ELR (cell line): ENCODE measurements at places on chromosomes 11 and 22.

GRCh38 chr11:96151501-96151900 is 191.5 kb downstream of the MAML2 start:
- peak; percentile 25 for DNase-seq

- DNase-seq = no peak
Observed at GRCh38 chr11:72534371-72535193, 100.3 kb upstream of the CLPB start.

DNA sequence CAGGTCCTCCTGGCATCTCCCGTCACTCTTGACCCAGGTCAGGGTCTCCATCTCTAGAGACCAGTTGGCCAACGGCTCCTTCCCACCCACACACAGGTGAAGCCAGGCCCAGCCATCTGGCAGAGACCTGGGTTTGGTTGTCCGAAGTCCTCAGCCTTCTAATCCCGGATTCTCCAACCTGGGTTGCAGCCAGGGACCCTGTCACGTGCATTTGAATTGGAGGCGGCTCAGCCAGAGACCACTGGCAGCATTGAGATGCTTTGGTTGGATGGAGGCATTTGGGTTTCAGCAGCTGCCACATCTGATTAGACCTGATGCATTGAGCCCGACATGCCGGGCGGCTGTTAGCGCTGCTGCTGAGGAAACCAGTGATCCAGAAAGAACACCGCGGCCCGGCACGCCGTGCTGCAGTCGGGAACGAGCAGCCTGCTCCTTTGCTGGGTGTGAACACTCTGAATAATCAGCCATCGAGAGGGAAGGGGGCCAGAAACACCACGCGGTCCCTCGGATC is 163.2 kb downstream of the BRD1 start:
- no peak for DNase-seq

- DNase-seq = no peak
Observed at GRCh38 chr11:76251576-76251975, 45.3 kb upstream of the WNT11 start.

- DNase-seq = no peak
Observed at GRCh38 chr22:38418589-38418988, 36.4 kb downstream of the KCNJ4 start.

GRCh38 chr11:33733980-33734379 is 2.2 kb downstream of the CD59 start:
- DNase-seq = no peak

DNA sequence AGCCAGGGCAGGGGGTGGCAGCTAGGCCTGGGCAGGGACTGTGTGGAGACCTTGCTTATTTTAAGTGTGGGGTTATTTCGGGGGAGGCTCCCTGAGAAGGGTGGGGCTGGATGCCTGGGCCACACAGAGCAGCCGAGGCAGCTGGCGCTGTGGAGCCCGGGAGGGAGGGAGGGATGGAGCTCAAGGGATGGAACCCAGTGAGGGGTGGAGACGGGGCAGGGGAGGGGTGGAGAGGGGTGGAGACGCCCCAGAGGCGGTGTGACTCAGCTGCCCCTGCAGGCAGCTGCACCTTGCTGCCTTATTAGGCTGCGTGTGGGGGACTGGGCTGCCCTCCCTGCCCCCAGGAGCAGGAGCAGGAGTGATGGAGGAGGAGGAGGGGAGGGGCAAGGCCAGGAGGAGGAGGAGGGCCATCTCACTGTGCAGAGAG is 9.8 kb upstream of the TSSC4 start:
- peak; percentile 76 for DNase-seq

DNA sequence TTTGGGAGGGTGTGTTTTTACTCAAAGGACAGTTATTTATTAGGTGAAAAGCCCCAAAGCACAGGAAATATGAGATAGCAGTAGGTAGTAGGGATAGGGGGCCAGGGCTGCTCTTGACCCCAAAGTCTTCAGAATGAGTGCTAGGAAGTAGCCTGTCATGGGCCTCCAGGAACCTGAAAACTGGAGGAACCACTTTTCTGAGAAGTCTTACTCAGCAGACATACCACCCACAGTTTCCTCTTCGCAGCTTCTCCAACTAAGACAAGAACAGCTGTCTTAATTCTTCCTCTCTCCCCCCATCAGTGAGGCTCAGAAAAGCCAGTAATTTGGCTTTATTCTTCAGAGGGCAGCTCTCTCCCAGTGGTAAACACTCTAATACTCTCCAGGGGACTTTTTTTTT is 84.0 kb upstream of the CTSC start:
- DNase-seq = peak; percentile 14

DNA sequence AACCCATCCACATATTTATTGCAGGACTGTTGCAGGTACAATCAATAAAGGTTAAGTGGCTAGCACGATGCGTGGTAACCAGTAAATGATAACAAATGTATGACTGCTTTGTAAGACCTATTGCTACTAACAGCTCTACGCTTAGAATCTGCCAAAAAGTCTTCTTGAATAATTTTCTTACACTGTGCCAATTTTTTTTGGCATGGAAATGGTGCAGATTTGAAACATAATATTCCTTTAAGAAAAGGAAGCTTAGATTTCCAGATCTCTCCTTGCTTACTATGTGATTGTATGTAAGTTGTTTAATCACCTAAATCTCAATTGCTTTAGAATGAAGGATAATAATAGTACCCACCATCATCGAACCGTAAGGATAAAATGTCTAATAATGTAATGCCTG is 192.0 kb downstream of the LRRC4C start:
- DNase-seq = no peak

GRCh38 chr22:44047891-44048301 is 23.8 kb downstream of the PARVB start:
- DNase-seq = no peak

DNA sequence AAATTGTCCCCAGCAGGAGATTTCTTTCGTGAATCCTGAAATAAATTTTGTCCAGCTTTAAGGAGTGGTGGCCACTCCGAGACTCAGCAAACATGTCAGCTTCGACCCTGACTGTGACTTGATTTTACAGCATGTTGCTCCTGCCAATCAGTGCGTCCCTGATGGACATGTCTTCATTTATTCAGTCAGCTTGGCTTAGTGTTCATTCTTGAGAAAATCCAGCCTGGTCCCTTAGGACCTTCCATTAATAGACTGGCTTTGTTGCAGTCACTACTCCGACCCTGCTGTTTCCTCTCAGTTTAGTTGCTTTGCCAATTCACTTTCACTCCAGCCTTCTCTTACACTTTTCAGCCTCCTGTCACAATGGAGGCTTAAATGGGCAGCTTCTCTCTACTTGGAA is 30.5 kb downstream of the TMPRSS5 start:
- DNase-seq = no peak

- no peak for DNase-seq
Observed at GRCh38 chr11:70348191-70348590, 50.1 kb upstream of the CTTN start.

- DNase-seq = no peak
Observed at GRCh38 chr11:102643941-102644340, 18.8 kb upstream of the MMP20 start.

DNA sequence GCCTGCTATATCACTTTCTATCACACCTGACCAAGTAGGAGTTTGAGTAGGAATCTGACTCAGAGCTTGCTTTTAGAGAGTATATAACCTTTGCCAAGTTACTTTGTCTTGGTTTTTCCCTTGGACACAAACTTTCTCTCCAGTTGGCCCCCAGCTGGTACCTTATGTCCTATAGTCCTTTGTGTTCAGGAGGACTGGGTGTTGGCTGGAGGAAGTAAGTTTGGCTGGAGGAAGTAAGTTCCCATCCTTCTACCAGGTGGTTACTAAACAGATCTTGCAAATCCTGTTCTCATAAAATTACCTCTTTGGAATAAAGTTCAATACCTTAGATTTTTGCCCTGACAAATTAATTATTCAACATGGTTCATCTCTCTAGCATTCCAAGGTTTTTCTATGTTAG is 37.2 kb downstream of the SPON1 start:
- no peak for DNase-seq

DNA sequence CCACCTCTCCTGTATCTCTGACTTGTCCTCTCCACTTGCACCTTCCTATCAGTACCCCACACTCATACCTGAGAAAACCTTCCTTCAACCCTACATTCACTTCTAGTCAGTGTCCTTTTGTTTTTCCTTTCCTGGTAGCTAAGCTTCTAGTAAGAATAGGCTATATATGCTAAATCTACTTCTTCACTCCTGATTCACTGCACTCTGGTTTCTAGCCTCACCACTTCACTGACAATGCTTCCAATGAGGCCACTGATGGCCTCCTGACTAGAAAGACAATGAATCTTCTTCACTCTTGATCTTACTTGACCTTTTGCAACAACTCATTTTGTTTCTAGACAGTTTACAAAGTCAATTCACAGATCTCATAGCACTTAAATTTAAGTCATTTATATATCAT is 52.0 kb downstream of the RELT start:
- DNase-seq = no peak

- peak; percentile 10 for DNase-seq
Observed at GRCh38 chr11:89489930-89490329, 1.2 kb downstream of the NOX4 start.

DNA sequence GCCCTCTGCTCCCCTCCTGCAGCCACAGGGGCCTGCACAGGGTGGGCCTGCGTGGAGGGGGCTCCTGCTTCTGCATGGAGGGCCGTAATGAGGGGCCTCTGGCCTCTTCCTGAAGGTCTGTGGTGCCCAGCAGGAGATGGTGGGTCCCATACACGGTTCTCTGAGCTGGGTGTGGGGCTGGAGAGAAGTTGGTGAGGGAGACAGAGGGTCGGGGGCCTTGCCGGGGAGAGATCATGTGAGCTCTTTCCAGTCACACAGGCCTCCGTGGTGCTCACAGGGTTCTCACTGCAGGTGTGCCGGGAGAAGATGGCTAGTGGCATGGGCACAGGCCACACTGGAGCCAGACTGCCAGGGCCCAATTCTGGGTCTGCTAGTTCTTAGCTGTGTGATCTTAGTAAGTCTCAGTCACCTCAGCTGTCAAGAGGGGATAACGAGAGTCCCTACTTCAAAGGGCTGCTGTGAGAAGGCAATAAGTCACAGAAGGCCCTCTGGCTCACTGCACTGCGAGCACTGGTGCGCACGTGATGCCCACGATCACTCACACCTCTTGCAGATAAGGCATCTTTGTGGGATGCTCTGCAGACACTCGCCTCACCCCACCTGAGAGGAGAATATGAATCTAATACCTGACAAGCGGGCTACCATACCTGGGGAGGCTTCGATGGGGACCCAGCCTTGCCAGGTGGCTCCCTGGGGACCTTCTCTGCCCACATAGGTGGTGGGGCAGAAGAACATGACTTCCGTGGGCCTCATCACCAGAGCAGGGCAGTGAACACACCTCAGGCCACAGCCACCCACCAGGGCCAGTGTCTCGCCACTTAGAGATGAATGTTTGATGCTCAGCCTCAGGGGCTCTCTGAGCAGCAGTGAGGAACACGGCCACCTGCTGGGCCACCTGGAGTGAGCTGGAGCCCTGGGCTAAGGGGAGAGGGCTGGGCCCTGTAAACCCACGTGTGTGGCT is 14.5 kb downstream of the KCNC1 start:
- DNase-seq = no peak

- DNase-seq = no peak
Observed at GRCh38 chr22:27935897-27936296, 16.8 kb upstream of the PITPNB start.

DNA sequence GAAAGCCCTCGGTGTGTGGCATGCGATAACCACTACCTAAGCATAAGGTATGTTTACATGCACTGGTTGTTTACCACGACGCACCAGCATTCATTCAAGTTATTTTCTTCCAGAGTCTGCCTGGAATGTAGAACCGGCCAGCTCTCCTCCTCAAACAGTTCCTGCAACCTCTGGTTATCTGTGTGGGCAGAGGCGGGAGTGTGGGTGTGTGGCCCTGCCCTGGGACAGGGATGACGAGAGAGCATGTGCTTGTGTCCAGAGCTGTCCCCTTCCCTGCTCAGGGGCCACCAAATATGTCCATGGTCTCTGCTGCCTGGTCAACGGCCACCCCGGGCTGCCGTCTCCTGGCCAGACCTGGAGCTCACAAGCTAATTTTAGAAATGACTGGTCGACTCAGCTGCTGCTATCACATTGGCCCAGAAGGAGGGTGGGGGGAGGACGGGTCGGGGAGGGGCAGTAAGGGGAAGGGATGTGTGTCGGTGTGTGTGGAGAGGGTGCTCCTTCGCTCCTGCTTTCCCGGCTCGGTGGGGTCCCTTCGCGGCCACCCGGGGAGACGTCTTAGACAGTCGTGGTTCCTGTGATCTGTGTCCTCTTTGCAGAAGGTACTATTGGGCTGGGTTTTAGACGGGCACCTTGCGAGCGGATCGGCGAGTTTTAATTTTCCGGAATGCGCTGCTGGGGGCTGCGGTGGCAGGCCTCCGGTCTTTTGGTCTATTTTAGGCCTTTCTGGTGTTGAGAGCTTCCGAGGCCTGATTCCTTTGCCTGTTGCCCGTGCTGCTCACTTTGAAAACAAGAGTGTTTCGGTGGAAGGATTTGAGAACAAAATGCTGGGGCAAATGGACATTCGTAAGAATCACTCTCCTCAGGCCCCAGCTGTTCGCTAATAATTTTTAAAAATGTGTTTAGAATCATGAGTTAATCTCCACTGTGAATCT is at the start of gene MYO18B:
Gene MYO18B, plus strand, starts transcription at position 497 of the 935 bp plus-strand sequence. CDS start 18,905 bp downstream, outside the sequence.
- no peak for DNase-seq

DNA sequence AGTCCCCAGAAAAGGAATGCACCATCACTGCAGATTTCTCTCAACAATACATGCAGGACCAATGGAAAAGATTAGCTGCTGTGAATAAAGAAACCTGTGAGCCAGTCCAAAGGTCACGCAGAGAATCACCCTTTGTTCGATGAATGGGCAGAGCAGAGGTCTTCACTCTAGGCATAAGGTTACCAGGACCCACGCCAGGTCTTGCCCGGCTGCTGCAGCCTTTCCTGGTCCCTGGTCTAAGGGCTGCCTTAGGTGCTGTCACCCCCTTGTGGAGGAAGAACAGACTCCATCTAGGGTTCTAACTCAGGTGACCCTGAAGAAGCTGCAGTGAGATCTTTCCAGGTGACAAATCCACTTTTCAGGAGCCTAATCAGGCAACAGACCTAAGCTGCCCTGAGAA is 29.0 kb upstream of the NAP1L4 start:
- peak; percentile 54 for DNase-seq

DNA sequence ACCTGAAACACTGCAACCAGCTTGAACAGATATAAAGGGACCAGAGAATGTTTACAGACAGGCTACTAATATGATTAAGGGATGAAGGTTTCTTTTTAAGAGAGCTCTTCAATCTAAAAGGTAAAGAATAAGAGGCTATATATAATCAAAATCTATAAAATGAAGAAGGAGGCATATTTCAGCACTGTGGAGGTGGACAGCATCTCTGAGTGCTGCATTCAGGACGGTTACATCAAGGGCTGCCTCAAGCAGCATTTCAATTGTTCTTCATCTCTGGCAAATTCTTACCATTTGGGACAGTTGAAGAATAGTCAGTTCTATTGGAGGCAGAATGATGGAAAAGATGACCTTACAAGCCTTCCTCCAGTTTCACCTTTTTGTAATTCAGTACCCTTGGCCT is 139.6 kb upstream of the LMO1 start:
- peak; percentile 15 for DNase-seq
